ENCODE measurements at places on chromosomes 6 and 20.

DNA sequence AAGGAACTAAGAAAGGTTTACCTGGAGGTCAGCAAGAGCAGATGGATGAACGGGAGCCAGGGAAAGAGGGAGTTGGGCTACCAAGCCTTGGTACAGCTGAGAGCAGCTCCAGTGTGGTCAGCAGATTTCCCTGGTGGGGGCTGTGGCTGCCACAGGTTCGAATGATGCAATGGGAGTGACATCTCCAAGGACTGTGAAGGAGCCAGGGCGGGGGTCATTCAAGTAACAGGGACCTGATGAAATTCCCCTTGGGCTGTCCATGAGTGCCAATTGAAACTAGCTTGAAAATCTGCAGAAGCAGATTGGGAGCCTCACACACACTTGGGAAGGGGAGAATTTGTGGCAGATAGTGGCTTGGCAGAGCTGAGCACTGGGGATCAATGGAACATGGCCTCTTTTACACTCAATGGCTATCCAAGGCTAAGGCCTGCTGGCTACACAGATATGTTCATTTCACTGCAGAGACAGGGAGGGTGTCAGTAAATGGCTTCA is 247.0 kb upstream of the ECI2 start:
- no peak for DNase-seq

DNA sequence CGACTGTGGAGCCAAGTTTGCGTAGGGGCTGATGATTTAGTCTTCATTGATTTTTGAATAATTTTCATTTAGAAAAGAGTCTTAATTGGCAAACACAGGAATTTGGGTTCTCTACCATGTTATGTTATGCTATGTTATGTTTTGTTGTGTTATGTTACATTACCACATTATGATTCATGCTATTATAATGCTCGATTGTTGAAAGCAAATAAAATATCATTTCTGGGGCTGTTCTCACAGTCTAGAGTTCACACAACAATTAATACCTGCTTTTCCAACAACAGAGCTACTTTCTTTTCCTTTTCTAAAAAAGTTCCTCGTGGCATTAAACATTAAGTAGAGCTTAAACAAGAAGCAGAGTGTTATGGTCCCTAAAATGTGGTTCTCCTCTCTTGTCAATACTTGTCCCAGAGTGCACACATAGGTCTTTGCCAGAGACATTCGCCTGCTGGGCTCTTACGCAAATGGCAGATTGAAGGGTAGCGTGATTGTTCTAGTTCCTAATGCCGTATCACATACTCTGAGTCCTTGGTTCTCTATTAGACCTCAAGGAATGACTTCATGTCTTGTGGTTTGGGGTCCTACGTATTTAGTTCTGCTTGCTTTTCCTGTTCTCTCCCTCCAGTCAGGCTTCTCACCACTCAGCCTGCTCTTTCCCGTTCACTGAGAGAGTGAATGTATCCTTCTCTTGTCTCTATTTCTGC is 370.3 kb downstream of the CD109 start:
- no peak for DNase-seq

GRCh38 chr6:139881728-139882211 is 507.3 kb upstream of the CITED2 start:
- no peak for DNase-seq

DNA sequence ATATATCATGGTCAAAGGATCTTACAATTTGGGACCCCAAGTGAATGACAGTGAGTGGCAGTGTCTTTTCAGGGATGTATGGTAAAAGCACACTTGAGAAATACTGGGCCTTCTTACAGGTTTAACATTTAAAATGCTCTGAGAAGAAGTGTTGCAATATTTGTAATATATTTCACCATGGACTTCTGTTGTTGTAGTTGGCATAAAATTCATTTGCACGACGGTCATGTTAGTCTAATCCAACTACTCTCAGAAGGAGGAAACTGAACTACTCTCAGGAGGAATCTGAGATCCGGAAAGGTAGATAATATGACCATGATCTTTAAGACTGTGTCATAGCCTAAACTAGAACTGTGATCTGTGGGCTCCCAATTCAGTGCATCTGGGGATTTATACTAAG is 700.1 kb downstream of the HDGFL1 start:
- DNase-seq = no peak

DNA sequence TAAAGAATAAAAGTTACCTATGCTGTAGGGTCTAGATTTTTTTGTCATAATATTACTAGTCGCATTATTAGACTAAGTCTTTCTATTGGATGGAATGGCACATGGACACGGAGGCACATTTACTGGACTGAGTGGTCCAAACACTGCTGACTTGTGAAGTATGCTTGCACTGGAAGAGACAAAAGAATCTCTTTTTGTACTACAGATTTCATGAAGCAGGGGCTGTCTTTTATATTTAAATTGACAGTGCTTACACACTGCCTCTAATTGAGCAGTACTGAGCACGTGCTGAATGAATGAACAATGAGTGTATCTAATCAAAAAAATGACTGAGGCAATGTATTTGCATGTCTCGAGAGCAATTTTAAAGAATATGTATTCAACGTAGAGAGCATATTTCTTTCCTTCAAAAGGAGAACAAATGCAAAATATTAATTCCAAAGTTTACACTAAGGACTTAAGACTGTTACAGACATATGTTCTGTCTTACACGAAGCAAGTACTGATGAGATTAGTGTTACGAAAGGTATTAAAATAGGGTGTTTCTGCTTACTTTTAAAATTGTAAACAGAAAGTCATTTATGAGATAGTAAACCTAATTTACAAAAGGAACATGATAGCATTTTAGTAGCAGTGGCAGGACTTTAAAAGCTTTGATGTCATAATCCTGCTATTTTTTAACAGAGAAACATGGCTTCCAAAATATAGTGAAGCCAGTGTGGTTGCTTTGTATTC is 8.3 kb downstream of the ELOVL2 start:
- DNase-seq = no peak

DNA sequence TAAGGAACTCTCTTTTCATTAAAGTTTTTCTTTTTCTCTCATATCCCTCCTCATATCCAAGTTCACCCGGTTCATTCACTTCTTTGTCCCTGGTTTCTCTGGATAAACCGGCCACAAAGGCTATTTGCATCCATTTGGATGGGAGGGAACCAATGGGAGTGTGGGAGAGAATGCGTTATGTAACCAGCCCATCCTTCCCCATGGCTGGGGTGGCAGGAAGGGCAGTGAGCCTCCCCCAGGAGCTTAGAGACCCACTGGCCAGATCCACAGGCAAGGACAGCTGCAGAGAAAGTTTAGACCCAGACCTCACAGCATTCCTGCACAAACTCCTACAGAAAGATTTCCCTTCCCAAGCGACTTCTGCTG is 10.7 kb downstream of the CASS4 start:
- no peak for DNase-seq

DNA sequence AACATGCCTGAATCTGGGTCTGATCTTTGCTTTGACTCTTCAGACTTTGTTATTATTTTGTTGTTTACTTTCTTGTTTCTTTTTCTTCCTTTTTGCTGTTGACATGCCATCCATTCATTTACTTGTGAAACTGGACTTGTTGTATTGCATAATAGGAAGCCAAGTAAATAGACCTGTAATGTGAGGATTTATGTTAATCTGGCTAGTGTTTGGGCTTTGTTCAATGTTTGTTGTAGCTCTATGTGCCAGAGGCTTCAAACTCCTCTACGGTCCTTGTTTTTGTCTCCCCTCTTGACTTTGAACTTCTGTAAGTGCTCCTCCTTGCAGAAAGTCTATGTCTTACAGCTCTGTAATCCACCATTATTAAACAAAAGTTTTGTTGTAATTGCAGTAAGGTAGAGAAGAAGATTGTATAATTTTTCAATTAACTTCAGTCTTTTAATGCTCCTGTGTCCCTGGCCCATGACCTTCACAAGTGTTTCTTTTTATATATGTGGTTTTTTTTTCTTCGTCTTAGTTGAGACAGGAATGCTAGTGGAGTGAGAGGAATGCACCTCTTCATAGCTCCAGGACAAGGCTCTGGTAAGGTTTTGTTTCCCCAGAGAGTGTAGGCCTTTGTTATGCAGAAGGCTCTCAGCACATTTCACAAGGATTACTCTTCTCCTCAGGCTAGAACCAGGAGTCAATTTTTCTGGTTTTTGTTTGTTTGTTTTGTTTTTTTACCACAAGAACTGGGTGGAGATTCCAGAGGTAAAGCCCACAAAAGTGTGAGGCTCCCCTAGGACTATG is 1061.8 kb upstream of the CITED2 start:
- no peak for DNase-seq

- no peak for DNase-seq
These were observed 786.2 kb upstream of the GJE1 start for GRCh38 chr6:141346535-141346934.

DNA sequence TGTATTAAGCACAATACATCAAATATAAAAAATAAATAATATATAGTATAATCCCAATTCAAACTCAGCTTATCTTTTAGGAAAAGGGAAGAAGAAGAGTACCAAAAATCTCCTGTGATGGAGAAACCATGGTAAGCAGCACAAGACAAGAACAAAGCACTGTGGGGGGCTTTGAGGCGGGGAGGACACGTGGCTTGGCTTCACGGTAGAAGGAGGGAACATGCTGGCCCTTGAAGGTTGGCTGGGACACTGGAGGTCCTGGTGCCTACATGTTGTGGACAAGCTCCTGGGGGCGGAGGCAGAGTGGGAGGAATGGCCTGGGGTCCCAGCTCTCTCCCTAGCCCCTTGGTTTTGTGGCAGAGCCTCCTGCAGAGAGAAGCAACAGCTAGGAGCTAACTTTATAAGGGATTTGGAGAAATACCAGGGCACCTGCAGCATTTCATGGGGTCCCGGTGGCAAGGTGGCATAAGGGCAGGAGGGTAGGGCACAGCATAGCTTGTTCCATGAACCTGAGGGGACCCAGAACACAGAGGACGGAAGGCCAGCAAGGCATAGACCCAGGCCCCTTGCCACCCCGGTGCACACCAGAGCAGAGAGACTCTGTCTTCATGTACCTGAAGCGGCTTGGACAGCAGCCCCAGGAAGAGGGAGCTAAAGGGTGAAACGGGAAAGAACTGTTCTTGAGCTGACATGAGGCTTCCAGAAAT is 72.0 kb downstream of the LY86 start:
- no peak for DNase-seq

DNA sequence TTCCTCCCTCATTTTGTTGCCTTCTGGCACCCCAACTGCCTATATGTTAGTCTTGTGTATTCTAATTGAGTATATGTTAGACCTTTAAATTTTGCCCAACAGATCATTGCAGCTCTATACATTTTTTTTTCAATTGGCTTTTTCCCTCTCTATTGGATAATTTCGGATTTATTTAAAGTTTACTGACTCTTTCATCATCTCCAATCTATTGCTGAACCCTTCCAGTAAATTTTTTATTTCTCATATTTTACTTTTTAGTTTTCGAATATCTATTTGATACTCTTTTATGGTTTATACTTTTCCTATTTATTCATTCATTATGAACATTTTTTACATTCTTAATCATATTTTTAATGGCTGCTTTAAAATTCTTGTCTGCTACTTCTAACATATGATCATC is 7.1 kb upstream of the SLC18B1 start:
- no peak for DNase-seq

- no peak for DNase-seq
These were observed 538 bp downstream of the FERMT1 start for GRCh38 chr20:6122111-6122872.

GRCh38 chr6:126107475-126108166 is 121.3 kb downstream of the TRMT11 start:
- no peak for DNase-seq

GRCh38 chr6:38632490-38632889 is 7.2 kb downstream of the BTBD9 start:
- DNase-seq = no peak

GRCh38 chr6:131638013-131638412 is 911 bp downstream of the ENPP3 start:
- no peak for DNase-seq

Measured in stimulated activated CD8-positive, alpha-beta memory T cell treated with anti-CD3 and anti-CD28 coated beads, Interleukin-2, amount 100 ng/mL, for 48 hours (primary cell).